ENCODE measurements at places on chromosomes 4 and X.

- DNase-seq = no peak
Measured at GRCh38 chrX:154465601-154466000, 7.5 kb downstream of the PLXNA3 start.

GRCh38 chr4:20682853-20683252, 17.4 kb upstream of the PACRGL start:
- DNase-seq = no peak

- no peak for DNase-seq
Measured at GRCh38 chr4:168699224-168699878, 202.5 kb downstream of the PALLD start.

GRCh38 chr4:21901281-21901680, 47.3 kb downstream of the KCNIP4 start:
- DNase-seq = no peak

DNA sequence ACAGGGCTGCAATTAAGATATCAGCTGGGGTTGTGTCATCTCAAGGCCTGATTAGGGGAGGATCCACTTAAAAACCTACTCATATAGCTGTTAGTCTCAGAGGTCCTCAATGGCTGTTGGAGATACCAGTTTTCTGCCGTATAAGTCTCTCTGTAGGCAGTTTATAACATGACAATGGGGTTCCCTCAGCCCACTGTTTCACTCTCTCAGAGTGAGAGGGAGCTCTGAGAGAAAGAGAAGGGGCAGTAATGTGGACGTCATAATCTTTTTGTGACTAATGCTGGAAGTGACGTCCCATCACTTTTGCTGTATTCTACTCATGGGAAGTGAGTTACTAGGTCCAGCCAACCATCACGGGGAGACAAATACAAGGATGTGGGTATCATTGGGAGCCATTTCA, 70.3 kb downstream of the STIM2 start:
- no peak for DNase-seq

DNA sequence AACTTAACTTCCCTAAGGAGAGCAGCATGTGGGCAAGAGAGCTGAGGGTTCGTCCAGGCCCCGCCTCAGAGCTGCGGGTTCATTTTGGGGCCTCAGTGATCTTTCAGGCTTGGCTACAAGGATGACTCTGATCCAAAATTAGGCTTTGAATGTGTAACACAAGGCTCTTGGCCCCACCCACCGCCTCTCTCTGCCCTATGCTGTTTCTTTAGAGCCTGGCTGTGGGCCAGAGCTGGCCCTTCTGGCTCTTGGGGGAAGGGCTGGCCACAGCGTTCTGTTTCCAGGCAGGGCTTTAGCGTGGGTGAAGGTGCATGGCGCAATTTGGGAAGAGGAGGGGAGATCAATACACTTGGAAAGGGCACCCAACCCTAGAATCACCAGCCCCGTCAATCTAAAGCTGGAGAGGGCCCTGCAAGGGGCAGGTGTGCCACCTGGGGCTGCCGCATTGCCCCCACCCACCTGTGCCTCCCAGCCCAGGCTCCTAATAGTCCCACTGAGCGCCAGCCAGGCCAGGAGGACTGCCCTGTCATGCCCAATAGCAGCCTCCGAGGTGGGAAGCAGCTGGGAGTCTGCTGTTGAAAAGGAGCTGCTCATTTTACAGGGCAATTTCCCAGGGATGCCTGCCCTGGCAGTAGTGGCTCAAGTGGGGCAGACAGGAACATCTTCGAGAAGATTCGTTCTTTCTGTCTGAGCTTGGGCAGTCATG, 84.5 kb upstream of the MAML3 start:
- peak; percentile 96 for DNase-seq

DNA sequence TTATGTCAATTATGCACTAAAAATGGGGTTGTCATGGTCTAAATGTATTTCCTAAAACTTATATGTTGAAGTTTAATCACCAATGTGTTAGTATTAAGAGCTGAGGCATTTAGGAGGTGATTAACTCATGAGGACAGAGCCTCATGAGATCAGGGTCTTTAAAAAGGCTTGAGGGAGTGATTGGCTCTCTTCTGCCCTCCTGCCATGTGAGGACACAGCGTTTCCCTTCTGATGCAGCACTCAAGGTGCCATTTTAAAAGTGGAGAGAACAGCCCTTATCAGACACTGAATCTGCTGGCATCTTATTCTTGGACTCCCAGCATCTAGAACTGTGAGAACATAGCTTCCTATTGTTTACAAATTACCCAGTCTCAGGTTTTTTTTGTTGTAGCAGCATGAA, 581.7 kb downstream of the KCNIP4 start:
- DNase-seq = no peak

GRCh38 chr4:152107736-152108500, 347.1 kb upstream of the GATB start:
- no peak for DNase-seq

GRCh38 chr4:786861-787300, 39.0 kb downstream of the CPLX1 start:
- DNase-seq = no peak

DNA sequence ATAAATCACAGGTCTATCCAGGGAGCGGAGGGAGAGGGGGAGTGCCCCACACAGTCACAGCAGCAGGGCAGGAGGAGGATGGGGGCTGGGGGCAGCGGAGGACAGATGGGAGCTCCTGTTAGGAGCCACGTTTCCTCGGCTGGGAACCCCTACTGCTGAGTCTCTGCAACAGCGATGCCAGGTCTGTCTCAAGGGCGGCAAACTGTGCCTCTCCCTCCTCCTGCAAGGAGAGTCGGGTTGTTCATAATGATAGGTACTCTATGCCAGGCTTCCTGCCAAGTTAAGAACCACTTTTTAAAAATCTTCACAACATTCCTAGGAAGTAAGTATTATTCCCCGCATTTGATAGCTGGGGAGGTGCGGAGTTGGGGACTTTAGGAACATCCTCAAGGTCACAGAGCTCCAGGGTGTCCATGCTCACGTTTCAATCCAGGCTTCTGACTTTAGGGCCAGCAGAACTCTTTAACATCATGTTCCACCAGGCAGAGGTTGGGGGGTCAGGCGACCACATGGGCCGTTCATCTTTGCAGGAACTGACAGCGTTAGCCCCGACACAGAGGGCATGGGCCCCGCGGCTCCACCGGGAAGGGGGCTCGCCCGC, 98.3 kb upstream of the MAML3 start:
- DNase-seq = no peak

DNA sequence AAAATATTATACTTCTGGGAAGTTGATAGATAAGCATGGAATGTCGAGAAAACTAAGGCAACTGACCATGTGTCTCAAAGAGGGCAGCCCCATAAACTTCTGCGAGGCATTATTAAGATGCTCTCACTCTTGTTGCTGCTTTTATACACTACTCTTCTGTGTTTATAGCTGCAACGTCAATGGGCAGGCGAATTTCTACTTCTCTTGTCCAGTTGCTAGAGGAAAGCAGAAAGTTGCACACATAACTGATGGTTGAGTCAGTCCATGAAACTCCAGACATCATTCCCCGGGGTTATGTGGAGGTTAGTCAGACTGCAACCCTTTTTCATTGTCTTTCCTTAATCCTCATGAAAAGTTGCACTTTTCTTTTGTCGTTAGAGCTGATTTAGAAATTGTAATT, 39.8 kb downstream of the VCX3B start:
- DNase-seq = peak; percentile 41

DNA sequence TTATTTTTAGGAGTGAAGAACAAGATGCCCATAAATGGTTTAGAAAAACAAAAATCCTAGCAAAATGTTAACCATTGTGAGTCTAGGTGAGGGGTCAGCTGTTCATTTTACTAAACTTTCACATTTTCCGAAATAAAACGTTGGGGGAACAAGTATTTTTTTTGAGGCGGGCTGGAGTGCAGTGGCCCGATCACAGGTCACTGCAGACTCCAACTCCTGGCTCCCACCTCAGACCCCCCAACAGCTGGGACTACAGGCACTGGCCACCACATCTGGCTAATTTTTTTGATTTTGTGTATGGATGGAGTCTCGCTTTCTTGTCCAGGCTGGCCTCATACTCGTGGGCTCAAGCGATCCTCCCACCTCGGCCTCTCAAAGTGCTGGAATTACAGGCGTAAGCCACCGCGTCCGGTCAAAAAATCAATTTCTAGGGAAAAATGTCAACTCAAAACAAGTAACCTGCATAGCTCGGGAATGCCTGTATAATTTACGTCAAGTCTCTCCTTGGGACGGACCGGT, 742 bp upstream of the TAF1 start:
- no peak for DNase-seq

DNA sequence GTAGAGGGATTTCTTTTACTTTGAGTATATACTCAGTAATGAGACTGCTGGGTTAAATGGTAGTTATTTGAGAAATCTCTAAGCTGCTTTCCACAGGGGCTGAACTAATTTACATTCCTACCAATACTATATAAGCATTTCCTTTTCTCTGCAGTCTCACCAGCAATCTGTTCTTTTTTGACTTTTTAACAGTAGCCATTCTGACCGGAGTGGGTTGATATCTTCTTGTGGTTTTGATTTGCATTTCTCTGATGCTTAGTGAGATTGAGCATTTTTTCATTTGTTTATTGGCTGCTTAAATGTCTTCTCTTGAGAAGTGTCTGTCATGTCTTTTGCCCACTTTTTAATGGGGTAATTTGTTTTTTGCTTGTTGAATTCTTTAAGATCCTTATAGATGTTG, 43.3 kb downstream of the SPCS3 start:
- no peak for DNase-seq

DNA sequence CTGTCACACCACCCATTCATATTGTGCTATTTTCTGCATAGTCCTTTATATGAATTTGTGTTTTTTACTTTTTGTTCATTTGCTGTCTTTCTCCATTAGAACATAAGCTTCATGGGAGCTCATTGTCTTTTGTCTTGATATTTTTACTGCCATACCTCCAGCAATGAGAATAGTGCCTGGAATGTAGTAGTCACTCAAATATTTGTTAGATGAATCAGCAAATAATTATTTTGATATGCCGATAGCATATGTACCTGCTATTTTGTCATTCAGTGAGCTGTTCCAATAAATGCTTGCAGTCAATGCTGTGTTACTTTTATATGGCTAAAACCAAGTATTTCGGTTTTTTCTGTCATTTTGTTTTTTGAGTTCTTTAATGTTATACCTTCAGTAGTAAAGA, 43.5 kb upstream of the SLC25A31 start:
- DNase-seq = peak; percentile 2

DNA sequence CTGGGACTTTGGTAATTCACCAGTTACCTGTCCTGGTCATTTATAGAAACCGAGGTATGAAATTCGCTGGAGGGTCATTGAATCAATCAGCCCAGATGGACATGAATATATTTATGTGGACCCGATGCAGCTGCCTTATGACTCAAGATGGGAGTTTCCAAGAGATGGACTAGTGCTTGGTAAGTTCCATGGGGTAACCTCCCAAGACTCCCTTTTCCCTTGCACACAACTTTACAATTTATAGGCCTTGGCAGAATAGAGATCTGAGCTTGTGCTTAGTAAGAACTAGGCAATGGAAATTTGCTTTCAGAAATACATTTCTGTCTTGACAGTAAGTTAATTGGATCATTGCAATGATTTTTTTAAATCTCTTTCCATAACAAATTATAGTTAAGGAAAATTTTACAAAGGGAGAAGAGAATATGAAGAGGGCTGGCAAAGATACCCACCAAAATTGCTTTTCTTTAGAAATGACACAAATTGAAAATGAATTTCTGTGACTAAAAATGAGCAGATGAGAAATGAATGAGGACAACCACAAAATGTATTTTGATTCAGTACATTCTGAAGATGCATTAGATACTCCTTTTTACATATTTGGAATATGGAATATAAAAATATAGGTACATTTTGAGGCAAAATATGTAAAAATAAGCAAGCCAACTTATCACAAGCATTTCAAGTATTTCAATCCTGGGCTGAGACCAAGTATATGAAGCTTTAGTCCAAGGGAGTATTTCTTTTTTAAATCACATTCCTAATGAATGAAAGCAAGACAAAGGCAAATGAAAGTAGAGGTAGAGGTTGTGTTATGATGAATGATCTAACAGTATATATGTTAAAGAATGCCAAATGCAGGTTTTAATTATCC, 45.9 kb downstream of the PDGFRA start:
- DNase-seq = peak; percentile 48

DNA sequence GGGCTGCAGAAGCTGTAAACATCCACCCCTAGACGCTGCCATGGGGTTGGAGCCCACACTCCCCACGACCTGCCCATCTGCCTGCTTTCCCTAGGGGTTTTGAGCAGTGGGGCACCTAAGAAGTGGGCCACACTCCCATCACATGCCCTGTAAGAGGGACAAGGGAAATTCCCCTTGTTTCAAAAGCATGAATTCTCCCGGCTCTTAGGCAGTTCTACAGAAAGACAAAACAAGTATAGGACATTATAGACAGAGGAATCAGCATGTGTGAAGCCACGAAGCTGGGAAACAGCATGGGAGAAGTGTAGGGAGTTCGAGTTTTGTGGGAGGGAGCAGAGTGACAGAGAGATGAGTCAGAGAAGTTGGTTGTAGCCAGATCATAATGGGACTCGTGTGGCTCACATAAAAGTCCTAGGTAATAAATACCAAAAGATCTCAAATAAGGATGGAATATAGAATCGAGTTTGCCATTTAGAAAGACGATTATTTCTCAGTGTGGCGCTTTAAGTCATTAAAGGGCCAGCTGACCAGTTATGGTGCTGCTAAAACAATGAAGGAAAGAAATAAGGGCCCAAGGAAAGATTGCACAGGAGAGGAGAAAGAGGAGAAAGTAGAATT, 23.9 kb downstream of the APOO start:
- DNase-seq = peak; percentile 90

- no peak for DNase-seq
Measured at GRCh38 chr4:168502861-168503260, 6.0 kb downstream of the PALLD start.

DNA sequence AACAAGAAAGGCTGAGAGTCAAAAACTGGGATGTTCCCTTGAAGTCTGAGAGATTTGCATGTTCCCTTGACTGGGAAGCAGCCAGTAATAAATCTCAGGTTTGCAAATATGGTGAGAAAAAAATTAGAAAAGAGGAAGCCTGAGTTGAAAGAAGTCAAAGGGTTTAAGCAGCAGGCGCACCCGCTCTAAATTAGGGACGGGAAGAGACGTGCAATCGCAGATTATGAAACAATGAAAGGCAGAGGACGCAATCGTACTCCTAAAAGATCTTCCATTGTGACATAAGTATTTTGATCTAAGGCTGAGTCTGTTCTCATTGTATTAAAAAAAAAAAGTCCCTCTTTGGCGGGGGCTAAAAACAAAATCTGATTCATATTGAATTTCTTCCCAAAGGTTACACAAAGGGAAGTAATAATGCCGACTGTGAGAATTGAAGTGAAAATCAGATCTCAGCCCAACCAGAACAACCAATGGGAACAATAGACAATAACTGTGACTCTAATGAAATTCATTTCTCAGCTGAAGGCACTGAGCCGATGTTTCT, 28.2 kb downstream of the SAT1 start:
- peak; percentile 60 for DNase-seq

- DNase-seq = no peak
Measured at GRCh38 chr4:82754513-82755165, 44.0 kb downstream of the SCD5 start.

GRCh38 chr4:169571435-169571834, 40.9 kb downstream of the NEK1 start:
- no peak for DNase-seq

DNA sequence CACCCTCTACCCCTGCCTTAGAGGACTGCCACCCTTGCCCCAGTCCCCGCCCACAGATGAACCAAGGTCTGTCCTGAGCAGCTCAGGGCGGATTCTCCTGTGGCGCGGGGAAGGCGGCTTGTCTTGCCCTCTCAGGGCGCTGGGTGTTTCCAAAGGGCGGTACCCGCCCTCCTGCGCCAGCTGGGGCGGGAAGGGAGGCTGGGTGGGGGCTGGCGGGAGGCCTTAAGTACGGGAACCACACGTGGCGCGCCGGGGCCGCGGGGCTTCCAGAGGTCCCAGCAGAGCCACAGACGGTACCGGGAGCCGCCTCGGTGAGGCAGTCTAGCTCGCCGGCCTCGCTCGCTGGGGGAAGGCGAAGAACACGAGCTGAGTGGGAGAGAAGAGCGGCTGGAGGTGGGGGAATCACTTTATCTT, 361.1 kb downstream of the MID1IP1 start:
- no peak for DNase-seq

Data from fibroblast of mammary gland (primary cell).